ENCODE measurements at places on chromosomes 7 and 10.
A peak's percentile ranks its signal among the peaks of the same experiment; 100 is the strongest.

DNA sequence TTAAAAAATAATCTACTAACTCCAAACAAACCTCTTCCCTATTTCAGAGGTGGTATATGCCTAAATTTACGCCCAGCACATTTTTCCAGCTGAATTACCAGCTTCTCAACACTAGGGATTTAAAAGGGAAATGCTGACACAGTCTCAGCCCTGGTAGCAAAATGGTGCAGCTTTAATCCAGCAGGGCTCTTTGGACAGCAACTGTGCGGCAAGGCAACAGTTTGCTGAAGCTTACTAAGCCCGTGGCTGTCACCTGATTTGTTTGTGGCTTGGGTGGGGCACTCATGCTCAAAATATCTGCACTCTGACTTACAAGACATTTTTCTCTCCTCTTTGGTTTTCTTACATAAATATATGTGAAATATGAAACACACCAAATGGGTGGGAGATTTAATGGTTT, 206.7 kb downstream of the POU6F2 start:
- no peak for DNase-seq

DNA sequence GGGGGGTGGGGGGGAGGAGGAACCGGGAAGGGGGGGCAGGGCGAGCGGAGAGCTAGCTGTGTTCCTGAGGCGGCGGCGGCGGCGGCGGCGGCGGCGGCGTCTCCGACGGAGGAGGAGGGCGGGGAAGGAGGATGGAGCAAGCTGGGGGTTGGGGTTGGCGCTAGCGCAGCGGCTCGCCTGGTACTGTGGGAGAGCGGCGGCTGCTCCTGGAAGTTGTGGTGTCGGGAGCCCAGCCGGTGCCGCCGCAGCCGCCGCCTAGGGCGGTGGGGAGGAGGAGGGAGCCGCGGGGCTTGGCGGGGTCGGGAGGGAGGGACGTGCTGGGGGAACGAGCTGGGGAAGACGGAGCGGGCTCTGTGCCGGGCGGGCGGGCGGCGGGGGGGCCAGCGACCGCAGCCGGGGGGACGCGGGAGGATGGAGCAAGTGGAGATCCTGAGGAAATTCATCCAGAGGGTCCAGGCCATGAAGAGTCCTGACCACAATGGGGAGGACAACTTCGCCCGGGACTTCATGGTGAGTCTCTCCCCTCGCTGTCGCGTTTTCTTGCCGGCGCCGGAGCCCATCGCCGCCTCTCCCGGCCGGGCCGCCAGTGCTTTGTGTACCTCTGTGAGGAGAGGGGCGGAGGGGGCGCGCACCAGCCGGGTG, at the start of gene PTPN12:
PTPN12 (plus strand) TSS at position 160 of the 642 bp plus-strand sequence; CDS start at position 412, 252 bp downstream.
- DNase-seq = peak; percentile 47

GRCh38 chr10:865257-865656, 66.2 kb downstream of the LARP4B start:
- DNase-seq = no peak

- DNase-seq = no peak
These were observed 27.1 kb downstream of the NDUFB2 start for GRCh38 chr7:140723574-140723973.

GRCh38 chr7:42236266-42236975, 588 bp downstream of the GLI3 start:
- DNase-seq = no peak

- peak; percentile 79 for DNase-seq
These were observed 45.7 kb downstream of the IKZF1 start for GRCh38 chr7:50349963-50350944.

DNA sequence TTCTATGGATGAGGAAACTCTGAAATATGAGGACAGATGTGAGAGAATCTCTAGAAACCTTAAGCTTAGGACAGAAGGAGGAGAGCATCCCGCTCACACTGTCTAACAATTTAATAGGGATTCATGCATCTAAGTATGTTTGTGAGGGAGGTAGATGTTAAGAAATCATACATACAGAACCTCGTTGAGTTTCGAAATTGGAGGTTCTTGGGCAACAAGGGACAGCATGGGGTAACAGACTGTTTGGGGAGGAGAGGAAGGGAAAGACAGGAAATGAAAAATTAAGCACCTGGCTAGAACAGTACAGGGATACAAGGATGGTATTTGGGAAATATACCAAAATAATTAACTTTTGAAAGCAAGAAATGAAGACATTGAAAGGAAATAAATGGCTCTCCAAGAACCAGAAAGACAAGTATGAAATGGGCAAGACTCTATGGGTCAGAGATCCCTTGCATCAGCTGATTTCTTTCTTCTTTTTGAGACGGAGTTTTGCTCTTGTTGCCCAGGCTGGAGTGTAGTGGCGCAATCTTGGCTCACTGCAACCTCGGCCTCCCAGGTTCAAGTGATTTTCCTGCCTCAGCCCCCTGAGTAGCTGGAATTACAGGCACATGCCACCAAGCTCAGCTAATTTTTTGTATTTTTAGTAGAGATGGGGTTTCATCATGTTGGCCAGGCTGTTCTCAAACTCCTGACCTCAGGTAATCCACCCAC, 207.9 kb downstream of the CTNNA3 start:
- DNase-seq = no peak

DNA sequence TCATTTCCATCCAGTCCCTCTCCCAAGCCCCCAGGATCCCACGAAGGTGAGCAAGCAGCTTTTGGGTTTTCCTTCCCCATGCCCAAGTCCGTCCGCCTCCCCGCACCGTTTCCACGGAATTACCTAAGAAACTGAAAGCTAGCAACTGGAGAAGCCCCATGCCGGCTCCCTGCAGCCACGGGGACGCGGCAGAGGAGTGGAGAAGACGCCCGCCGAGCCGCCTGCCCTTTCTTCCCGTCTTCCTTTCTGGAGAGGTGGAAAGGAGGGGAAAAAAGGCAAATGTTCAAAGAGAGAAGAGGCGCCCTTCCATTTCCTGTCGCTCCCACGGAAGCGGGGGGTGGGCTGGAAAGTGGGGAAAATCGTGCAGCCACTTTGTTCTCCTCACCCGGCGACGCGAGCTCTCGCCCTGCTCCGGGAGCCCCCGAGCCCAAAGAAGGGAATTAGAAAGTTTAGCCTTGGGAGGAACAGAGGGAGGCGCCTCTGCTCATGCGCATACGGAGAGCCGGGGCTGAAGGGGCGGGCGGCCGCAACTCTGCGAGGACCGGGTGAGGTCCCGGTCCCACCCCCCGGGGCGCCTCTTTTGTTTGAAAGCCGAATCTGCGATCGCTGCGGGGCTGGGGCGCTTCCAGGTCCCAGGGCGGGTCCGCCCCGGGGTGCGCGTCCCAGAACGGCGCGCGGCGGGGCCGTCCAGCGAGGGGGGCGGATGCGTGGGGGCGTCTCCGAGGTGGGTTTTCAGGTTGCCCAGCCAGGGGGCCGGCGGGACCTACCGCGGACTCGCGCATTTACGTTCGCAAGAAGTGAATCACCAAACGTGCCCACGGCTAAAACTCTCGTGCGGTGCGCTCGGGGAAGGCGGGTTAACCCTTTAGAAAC, at the start of gene LAMB1:
LAMB1 (minus strand) TSS at position 436 of the 873 bp plus-strand sequence; CDS start at position 160, 276 bp downstream.
- no peak for DNase-seq

GRCh38 chr10:129655007-129655678, 188.1 kb downstream of the MGMT start:
- no peak for DNase-seq

DNA sequence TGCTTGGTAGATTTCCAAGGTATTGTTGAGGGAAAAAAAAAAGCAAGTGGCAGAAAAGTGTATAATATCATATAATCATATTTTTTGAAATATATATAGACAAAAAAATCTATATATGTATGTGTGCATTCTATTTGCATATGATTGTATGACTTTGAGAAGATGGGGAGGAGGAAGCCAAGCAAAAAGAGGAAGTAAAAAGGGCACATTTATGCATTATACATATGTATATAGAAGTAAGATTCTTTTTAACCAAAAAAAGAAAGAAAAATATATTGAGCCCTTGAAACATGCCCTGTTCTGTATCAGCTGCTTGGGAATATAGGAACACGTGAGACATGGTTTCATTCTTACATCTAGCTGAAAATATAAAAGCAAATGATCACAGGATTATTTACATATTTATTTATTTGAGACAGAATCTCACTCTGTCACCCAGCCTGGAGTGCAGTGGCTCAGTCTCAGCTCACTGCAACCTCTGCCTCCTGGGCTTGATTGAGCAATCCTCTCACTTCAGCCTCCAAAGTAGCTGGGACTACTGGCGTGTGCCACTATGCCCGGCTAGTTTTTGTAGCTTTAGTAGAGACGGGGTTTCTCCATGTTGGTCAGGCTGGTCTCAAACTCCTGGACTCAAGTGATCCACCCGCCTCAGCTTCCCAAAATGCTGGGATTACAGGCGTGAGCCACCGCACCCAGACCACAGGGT, 18.0 kb upstream of the SLF2 start:
- DNase-seq = no peak

- DNase-seq = no peak
These were observed 5.2 kb upstream of the YAE1 start for GRCh38 chr7:39560997-39561396.

- no peak for DNase-seq
These were observed 55.0 kb downstream of the GBF1 start for GRCh38 chr10:102300278-102300843.

DNA sequence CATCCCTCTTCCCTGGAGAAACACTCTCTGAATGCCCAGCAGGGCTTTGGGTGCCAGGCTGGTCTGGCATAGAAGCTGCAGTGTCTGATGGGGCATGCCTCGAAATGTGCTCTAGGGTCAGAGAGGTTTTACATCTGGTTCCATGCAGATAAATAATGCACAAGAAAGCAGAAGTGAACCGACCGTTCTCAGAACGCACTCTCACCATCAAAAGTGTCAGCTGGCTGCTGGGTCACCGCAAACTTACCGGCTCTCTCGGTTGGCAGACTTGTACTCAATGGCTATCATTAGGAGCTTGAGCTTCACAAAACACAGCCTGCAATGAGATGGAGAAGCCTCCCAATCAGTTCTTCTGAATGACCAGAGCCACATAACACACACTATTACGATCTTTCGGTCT, 610.0 kb downstream of the KCNMA1 start:
- no peak for DNase-seq

DNA sequence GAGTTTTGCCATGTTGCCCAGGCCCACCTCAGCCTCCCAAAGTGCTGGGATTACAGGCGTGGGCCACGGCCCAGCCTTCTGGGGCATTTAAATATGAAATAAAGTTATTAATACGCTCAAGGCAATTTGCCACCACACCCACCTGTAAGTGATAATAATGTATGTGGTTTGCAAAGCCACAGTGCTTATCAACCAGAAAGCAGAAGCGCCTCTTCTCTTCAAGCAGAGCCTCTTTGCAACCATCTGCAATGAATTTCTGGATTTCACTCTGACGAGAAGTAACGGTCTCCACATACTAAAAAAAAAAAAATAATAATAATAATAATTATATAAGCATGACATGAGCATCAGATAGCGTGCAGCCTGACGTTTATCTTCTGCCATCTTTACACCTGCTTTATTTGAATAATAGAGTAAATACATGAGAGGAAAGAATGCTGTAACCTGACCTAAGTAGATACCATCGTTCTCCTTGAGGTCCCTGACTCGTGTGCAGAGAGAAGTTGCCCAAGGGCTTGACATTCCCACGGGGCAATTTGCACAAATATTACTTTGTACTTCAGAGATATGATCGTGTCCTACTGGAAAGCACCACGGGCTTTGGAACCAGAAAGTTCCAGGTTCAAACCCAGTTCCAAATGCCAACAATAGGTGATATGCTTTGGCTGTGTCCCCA, 34.0 kb downstream of the BRI3 start:
- DNase-seq = no peak

GRCh38 chr10:68156373-68157185, 47.3 kb downstream of the MYPN start:
- peak; percentile 37 for DNase-seq

GRCh38 chr7:77665161-77665560, 31.1 kb upstream of the RSBN1L start:
- no peak for DNase-seq

DNA sequence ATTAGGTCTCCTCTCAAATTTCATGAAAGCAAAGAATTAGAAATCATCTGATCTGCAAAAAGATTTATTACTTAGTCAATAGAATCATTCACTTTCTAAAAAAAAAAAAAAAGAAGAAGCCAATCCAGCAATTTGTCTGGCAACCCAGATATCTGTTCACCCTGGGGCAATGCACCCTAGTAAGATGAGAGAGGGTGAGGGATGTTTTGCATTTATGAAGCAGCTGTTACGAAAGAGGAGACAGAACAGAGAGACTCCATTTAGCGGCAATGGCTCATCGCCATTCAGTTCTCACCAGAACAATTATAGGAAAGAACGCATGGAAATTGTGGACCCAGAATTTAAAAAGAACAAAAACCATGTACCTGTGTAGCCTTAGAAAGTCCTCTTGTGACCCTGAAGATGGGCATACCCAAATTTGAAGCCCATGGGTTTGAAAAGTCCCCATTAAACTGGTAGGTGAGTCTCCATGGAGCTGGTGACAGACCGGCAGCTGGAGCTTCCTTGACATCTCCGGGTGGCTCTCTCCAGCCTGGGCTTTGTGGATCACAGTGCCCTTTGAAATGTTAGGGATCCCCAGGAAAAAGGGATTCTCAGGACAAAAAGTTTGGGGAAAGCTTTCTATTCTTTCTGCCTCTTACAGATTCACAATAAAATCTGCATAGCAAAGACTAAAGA, 45.5 kb upstream of the CCDC3 start:
- no peak for DNase-seq

DNA sequence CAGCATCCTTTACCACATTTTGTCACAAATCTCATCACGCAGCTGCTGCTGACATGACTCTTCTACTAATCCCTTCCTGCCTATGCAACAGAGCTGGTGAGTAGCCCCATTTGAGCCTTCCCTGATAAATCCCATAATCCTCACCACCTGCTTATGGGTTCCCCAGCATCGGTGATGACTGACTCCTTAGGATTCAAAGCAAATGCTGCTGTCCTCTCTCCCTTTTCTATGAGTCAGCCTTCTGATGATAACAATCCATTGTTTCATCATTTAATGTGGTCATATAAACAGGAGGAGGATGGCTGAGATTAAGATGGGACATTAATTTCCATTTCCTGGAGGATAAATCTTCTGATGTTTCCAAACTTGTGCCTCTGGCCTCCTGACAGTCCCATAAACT, 73.4 kb downstream of the SORCS1 start:
- no peak for DNase-seq

DNA sequence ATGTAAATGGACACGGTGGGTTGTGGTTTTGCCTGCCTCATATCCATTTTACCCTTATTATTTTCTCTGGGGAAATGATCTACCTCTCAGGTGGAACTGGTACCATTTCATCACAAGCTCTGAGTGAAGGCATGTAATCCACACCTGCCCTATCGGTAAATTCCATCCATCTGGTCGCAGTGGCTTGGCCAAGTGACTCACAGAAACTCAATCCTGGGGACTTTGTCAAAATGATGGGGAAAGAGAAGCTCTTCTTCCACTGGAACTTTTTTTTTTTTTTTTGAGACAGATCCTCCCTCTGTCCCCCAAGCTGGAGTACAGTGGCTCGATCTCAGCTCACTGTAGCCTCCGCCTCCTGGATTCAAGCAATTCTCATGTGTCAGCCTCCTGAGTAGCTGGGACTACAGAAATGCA, 48.2 kb upstream of the ANKRD1 start:
- DNase-seq = no peak

- no peak for DNase-seq
These were observed 16.9 kb downstream of the TSPAN14 start for GRCh38 chr10:80471001-80471400.
